Aorta (tissue), 5 donors: ENCODE measurements at places on chromosomes 5 and 9.

DNA sequence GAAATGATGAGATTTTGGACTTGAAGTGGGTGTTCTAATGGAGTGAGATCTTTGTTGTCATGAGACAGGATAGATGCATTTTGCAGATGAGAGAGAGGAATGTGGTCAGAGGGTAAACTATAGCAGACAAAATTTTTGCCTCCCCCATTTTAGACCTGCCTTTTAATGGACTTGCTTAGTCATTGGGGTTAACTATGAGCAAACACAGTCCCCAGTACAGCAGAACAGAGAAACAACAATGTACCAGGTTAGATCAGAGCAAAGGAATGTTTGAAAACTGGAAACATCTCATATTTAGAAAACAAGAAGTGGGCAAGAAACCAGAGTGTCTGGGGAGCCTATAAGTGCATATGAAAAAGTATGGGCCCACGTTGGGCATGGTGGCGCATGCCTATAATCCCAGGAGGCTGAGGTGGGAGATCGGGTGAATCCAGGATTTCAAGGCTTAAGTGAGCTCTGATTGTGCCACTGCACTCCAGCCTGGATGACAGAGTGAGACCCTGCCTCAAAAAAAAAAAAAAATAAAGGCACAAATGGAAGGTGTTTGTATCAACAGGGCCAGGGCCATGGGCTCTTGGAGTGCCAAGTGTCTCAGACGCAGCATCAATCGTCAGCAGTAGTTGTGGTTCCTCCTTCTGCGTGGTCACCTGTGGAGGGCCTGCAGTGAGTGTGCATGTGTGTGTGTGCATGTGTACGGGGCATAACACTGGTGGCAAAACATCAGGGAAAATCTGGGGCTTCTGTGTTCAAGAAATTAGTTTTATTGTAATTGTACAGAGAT lies 214.4 kb upstream of the S1PR3 start:
- no peak for DNase-seq

- peak; percentile 64 for DNase-seq
Measured at GRCh38 chr5:129904667-129905472, 605 bp downstream of the CHSY3 start.

DNA sequence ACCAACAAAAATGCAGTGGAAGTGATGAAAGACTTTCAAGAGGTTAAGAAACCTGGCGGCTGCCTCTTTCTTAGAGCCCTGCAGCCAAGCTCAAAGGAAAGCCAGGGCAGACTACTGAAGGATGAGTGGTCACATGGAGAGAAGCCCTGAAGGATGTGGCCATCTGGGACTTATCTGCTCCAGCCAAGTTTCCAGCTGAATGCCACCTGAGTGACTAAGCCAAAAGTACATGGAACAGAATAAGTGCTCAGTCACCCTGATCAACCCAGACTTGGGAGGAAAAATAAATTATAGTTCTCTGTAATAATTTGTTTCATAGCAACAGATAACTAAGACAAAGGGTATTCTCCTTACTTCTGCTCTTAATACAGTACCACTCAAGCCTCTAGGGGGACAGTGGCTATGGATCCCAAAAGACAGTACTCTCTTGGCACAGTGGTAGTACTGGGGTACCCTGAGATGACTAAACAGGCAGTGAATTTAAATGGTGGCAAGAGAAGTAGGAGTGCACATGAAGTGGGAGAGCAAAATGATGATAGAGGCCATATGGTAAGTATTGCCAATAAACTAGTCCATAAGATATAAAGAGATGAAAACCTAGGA lies 182.3 kb downstream of the ELAVL2 start:
- DNase-seq = no peak

GRCh38 chr9:112750764-112751055 lies 150 bp downstream of the SNX30 start:
- DNase-seq = no peak

DNA sequence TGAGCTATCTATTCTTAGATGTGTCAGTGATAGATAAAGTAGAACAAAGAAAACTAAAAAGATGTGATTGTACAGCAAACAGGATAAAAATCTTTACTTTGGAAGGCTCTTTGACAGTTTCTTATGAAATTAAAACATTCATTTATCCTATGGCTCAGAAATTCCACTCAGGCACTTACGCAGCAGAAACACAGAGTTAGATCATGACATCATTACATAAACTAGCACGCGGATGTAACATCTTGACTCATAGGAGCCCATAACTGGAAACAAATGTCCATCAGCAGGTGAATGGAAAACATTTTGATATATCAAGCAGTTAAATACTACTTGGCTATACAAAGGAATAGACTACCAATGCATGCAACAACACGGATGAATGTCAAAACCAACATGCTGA lies 45.3 kb downstream of the ICE1 start:
- DNase-seq = no peak

- no peak for DNase-seq
Measured at GRCh38 chr5:84249918-84250630, 134.6 kb downstream of the EDIL3 start.

DNA sequence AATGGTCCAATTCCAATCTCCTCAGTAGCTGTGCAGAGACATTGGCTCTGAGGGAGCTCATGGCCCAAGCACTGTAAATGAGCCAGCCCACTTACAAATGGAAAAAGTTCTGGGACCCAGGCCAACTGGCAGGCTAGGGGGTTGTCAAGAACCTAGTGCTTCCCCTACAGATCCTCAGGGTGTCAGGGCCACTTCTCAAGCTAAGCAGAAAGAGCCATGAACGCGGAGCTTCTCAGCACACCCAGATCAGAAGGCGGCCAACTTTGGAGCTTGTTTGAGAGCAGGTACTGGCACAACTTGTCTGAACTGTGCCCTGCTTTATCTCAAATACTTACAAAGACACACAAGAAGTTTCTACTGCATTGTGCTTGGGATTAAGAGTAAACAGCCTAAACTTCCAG lies 17.5 kb downstream of the TLE1 start:
- peak; percentile 90 for DNase-seq

DNA sequence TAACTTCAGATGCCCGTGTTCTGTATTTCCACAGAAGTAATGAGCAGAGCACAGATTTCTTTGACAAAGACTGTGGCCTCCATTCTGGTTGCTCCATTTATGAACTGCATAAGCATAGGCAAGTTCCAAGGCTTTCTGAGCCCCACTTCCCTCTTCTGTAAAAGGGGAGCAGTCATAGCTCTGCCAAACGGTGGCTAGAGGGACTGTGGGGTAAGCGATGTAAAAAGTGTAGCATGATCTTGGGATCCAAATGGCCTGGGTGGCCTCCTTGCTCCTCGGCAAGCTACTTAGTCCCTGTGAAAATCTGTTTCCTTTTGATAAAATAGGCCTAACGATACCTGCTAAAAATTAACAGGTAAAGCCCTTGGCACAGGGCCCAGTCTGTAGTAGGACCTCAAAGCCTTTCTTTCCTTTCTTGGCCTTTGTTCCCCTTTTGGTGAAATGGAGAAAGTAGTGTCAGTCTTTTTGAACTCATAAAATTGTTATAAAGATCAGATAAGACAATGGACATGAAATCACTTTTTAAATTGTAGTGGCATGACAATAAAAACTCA lies 646.6 kb downstream of the ACTL7B start:
- no peak for DNase-seq

DNA sequence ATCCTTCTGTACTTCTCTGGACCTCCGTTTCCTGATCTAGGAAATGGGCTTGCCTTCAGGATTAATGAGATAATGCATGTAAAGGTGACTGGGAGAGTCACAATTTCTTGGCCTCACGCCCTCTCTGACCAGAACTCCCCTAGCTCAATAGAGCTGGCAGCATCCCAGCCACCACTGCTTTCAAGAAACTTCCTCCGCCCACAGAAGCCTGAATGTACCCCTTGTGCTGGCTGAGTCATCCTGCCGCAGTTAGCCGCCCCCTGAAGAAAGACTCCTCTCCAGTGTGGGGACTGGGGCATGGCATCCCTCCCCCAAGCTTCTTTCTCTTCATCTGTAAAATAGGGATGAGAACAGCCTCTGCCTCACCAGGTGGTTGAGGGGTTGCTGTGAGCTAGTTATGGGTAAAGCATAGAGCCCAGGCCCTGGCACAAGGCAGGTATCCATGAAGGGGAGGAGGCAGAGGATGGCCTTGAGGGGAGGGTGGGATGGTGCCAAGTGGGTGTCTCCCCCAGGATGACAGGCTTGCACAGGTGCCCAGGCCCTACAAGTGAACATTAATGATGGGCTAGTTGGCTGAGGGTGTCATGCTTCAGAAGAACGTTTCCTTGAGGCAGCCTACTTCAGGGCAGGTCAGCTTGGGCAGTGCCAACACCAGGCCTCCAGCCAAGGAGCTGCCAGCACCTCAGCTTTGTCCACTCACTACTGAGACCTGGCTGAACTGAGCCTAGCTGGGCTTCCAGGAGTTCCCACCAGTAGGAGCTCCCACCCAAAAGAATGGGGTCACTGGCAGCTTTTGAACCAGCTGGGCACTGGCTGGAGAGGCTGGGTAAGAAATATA lies 3.4 kb downstream of the PDLIM4 start:
- DNase-seq = peak; percentile 79

DNA sequence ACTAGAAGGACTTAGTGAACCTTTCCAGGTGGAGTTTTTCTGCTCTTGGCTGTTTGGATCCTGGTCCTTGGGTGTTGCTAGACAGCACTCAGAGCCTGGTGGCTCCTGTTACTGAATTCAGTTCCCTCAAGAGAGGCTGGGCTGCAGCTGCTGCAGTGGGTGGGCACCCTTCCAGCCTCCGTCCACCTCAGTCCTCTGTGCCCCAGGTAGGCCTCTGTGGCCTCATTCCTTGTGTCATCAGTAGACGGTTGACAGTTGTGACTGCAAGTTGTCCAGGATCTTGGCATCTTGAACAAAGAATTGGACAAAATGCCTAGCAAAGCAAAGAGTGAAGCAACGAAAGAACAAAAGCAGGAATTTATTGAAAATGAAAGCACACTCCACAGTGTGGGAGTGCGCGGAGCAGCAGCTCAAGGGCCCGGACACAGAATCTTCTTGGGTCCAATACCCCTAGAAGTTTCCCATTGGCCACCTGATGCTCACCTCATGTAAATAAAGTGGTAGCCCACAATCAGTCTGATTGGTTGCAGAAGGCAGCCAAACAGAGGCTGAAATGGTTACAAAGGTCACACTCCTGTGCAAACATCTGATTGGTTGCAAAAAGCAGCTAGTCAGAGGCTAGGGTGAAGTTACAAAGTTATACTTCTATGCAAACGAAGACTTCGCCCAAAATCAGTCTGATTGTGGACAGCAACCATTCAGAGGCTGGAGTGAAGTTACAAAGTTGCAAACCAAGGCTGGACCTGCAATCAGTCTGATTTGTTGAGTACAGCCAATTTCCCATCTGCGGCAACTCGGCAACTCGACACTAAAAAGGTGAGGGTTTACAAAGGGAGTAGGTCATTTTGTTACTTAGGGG lies 40.1 kb downstream of the F2R start:
- no peak for DNase-seq

DNA sequence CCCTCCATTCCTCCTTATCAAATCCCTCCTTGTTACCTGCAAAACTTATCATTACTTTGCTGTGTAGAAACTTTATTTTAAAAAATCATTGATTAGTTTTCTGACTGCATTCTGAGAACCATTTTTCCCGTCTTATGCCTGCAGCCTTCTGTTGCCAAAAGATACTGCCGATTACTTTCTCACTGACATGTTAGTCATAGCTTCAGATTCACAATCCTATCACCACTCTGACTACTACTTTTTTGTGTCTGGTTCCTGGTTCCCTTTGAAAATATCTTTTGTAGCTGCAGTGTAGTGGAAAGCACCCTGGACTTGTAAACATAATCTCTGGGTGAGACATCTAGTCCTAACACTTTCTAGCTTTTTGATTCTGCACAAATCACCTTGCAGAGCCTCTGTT lies 71.7 kb downstream of the NR2F1 start:
- no peak for DNase-seq

DNA sequence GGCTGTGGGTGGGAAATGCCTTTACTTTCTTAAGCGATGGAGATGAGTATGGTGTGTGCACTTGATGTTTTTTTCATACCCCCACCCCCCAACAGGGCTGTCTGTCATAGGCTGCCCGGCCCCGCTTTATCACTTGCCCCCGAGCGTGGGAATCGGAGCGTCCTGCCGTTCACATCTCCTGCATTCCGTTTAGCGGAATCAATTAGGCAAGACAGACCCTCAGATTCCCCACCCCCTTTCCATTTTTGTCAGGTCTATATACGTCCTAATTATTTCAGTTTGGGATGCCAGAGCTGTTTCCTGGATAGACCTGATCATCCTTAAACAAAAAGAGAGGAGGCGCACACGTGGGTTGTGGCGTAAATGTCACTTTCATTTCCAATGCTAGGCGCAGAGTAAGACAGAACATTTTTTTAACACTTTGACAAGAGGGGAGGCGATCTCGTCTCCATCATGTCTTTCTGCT lies 217.2 kb downstream of the MEF2C start:
- no peak for DNase-seq

DNA sequence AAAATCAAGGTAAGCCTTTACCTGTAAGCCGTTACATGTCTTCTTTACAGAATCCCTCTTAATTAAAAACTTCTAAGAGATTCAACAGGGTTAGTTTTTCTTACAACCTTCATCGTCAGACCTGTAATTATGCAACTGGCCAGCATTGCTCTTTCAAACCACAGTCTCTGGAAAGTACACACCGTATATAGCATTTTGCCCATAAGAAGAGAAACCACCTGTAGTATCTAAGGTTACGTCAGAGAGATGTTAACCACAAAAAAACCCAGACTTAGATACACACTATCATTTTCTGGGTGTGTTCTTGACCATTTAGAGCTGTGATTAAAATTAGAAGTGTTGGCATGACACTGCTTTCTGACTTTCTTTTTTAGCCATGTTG lies 140.0 kb downstream of the MUSK start:
- DNase-seq = no peak

GRCh38 chr9:74431467-74431866 lies 65.7 kb upstream of the RORB start:
- no peak for DNase-seq

- DNase-seq = no peak
Measured at GRCh38 chr9:4596165-4596922, 65.8 kb upstream of the PLPP6 start.

DNA sequence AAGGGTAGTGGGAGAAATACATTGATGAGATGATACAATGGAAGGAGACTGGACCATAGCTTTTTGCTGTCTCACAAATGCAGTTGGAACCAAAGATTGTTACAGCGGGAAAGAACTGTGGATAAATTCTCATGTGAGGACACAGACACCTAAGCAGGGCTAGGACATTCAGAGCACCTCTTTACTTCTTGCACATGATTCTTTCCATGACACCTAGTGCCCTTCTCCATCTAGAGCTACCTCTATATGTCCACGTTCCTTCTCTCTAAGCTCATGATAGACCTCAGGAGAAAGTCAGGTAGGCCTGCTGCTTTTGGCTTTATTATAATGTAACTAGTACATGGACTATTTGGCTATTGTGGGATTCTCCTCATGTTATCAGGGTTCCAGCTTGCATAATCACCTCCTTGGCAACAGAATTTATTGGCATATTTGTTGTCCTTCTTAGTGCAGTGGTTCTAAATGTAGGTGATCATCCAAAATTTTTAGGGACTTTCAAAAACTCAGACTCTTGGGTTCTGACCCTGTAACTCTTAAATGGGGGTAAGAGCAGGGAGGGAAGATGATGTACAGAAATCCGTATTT lies 27.2 kb downstream of the NR3C1 start:
- no peak for DNase-seq

DNA sequence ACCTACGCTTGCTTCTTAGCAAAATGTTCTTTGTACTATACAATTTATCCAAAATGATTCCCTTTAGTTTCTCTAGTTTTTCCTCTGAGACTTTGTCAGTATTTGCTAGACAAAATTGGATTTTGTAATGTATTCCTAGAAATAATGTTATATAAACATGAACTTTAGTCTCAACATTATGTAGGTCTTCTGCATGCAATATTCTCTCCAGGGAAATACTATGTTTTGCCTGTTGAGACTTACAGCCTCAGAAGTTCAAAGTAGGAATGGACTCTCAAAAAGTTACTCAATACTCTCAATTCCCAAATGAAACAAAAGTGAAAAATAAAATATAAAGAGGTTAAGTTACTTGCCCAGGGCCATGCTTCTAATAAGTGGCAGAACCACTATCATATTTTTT lies 24.8 kb upstream of the SMC2 start:
- DNase-seq = no peak
